ENCODE measurements at places on chromosomes 1 and 21. TPM values are rescaled to one million over a fixed set of nuclear protein-coding genes. Genes with fewer than 3 reads are reported as not detected.

DNA sequence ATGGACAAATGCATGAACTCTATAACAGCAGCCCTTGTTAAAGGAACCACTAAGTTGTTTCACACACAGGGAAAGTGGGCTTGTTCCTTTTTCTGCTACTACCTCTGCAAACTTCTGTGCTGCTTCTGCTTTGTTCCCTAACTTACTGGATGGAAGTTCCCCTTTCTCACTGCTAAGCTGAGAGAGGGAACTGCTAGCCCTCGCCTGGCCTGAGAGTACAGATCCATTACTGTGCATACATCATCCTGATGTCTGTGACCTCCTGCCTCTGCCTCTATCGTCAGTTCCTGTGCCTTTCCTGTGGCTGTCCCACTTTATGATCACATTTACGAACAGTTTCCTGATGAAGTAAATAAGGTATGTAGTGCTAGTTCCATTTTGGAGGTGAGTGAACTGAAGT is 3.5 kb downstream of the GNAT2 start:
- DNase-seq, result no peak

DNA sequence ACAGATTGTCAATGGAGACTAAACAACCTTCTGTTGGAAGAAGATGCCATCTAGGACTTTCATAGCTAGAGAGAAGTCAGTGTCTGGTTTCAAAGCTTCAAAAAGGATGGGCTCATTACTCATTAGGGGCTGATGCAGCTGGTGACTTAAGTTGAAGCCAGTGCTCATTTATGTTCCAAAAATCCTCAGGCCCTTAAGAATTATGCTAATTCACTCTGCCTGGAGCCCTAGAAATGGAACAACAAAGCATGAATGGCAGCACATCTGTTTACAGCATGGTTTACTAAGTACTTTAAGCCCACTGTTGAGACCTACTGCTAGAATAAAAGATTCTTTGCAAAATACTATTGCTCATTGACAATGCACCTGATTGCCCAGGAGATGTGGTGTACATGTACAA is 63.7 kb downstream of the TTC3 start:
- no peak for DNase-seq

DNA sequence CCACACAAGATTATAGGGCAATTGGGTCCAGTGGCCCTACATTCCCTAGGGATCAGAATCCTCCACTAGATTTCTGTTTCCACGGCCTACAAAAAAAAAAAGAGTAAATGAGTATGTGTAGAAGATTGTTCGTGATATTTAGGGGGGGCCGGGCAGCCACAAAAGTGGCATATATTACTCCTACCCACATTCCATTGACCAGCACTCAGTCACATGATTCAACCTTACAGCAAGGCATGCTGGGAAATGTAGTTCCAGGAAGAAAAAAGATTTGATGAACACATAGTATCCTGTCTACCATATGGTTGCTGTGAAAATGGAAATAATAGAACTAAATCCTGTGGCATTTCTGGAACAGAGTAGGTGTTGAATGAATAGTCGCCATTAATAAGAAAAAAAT is 43.4 kb upstream of the GJB5 start:
- DNase-seq, result no peak

Gene NUAK2
- 0.74 TPM for total RNA-seq

Gene LAPTM5
- total RNA-seq, result 0.18 TPM

Gene GNG5
- 54.1 TPM for total RNA-seq

- DNase-seq, result peak; percentile 80
These were observed 83.5 kb upstream of the PRDX6 start for GRCh38 chr1:173393659-173394000.

Gene PTPN22
- total RNA-seq, result 0.99 TPM

Gene KIF14
- total RNA-seq, result 13.4 TPM

Gene LORICRIN
- not detected for total RNA-seq

- DNase-seq, result no peak
These were observed 31.6 kb downstream of the UTS2 start for GRCh38 chr1:7821282-7821681.

Gene ITLN1
- total RNA-seq, result 0.49 TPM

GRCh38 chr1:49213301-49213700 is 436.6 kb upstream of the BEND5 start:
- no peak for DNase-seq

Gene BCL2L15
- total RNA-seq, result not detected

DNA sequence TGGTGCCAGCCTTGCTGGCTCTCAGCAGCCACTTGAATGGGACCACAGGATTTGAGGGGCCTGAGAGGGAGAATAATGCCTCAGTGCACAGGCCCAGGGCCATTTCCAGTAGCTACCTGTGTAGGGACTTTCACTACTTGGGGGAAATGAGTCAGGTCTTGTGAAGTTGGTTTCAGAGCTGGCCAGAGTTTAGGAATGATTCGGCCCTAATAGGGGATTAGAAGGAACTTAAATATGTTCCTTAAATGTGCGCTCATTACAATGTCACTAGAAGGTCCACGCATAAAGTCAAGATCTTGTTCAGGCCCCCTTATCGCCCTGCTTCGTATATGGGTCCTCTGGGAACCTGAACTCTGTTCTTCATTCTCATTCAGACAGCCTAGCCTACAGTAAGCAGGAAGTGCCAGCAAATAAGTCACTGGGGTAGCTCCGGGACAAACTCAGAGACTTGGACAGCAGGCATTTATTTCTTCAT is 5.6 kb upstream of the AKR1A1 start:
- no peak for DNase-seq

DNA sequence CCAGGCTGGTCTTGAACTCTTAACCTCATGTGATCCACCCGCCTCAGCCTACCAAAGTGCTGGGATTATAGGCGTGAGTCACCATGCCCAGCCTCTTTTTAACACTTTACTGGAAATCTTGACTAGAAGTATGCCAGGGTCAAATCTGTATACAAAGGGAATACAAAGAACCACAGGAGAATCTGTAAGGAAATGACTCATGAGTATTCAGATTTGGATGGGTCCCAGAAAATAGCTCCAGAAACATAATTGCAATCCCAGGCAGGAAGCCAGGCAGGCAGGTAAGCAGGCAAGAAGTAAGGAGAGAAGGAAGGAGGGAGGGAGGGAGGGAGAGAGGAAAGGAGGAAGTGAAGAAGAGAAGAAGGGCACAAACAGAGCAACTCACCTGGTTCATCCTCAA is 22.8 kb upstream of the TIAM1 start:
- peak; percentile 83 for DNase-seq

Gene SPRR2F
- not detected for total RNA-seq

DNA sequence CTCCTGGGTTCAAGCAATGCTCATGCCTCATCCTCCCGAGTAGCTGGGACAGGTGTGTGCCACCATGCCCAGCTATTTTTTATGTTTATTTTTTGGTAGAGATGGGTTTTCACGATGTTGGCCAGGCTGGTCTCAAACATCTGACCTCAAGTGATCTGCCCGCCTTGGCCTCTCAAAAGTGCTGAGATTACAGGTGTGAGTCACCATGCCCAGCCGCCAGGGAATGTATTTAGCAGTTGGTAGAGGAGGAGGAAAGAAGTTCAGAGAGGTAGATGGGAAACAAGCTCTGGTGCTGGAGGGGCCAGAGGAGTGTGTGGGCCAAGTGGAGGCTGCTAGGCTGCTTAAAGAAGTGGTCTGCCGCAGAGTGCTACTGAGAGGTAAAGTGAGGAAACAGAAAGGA is 6.0 kb downstream of the DOP1B start:
- no peak for DNase-seq

- peak; percentile 34 for DNase-seq
These were observed 20.6 kb upstream of the APOBEC4 start for GRCh38 chr1:183673605-183674323.

Gene RGS8
- not detected for total RNA-seq

DNA sequence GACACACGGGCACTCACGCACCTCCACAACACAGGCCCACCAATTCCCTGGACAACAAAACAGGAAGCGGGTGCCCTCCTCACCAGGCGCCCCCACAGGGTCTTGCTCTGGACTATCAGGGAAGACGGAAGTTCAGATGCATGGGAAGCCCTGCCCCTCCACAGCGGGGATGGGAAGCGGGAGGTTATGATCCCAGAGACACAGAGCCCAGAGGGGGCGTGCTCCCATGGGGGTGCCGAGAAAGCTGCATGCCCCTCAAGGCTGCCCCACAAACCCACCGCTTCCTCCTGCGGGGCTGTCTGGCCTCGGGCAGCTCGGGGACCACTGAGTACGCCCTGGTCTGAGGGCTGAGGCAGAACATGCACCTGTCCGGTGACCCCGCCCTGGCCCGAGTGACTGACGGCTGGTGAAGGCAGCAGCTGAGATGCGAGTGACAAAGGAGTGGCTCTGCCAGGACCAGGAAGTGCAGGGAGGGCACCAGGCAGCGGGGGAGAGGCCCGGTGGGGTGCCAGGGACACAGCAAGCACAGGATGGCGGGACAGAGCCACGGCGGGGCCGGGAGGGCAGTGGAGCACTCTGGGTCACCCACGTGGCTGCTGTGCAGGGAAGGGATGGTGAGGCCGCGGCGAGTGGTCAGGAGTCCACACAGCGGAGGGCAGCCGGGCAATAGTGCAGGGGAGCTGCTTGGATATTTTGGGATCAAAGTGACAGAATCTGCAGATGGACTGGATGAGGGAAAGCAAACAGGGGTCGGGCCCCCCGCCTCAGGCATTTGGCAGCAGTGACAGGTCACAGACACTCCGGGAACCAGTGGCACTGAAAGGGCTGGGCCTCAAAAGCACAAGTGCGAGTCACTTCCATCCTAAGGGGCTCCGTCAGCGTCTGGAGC is 18.6 kb downstream of the NADK start:
- DNase-seq, result no peak

- DNase-seq, result no peak
These were observed 38.6 kb downstream of the PAPPA2 start for GRCh38 chr1:176501599-176501998.

Gene NHLH2
- total RNA-seq, result not detected

DNA sequence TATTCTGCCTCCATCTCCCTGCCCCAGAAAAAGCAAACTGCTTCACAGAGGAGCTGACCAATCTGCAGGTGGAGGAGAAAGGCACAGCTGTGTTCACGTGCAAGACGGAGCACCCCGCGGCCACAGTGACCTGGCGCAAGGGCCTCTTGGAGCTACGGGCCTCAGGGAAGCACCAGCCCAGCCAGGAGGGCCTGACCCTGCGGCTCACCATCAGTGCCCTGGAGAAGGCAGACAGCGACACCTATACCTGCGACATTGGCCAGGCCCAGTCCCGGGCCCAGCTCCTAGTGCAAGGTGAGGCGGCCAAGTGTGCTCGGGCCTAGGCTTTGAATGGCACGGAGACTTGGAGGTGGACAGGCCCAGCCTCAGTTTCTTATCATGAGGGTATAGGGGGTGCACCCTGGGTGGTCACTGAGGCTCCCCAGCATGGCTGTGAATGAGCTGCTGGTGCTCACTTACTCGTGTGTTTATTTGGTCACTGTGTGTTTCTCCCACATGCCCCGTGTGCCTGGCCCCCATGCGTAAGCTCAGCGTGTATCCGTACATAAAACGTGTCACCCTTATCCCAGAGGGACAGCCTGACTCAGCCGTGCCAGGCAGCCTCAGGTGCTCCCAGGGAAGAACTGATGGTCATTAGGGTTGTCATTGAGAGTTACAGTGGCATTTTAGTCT is 75.8 kb downstream of the OBSCN start:
- no peak for DNase-seq

- DNase-seq, result no peak
These were observed 109.8 kb downstream of the TOMM20 start for GRCh38 chr1:235018720-235019444.

GRCh38 chr1:153531638-153532037 is 4.2 kb downstream of the S100A6 start:
- no peak for DNase-seq

GRCh38 chr1:19042675-19043578 is 86.5 kb upstream of the IFFO2 start:
- DNase-seq, result no peak

DNA sequence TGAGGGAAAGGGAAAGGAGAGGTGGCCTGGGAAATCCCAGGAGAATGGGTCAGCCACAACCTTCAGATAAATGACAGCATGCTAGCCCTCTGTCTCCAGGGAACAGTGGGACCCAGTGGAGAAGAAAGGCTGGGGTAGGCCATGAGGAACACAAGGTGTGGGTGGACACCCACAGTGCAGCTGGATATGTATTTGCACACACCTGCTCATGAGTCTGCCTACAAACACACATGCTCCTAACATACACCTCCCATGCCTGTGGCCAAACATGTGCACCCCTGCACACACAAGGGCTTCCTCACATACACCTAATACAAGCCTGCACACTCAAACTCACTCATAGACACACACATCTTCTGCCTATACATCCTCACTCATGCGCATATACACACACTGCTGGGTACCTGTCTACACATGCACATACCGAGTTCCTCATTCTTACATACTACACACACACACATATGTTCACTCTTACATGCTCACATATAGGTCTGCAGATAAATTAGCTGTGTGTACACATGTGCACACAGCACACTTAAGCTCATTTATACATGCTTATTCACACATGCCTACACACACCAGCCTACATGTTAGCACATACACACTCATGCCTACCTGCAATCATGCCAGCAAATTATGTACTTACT is 3.6 kb downstream of the C1orf216 start:
- no peak for DNase-seq

Measured in fibroblast of the aortic adventitia (primary cell).